ENCODE measurements at places on chromosomes 13 and 19. TPM values are rescaled to one million over a fixed set of nuclear protein-coding genes. Genes with fewer than 3 reads are reported as not detected.
A peak's percentile ranks its signal among the peaks of the same experiment; 100 is the strongest.

GRCh38 chr13:30440910-30441703 lies 18.8 kb downstream of the UBE2L5 start:
- no peak for DNase-seq

- DNase-seq: no peak
Measured at GRCh38 chr13:103656311-103656710, 590.1 kb upstream of the SLC10A2 start.

- DNase-seq: no peak
Measured at GRCh38 chr13:44271915-44272341, 101.7 kb upstream of the SERP2 start.

FEM1A gene
- 4.6 TPM for polyA plus RNA-seq

GRCh38 chr13:27617881-27618321 lies 2.4 kb downstream of the LNX2 start:
- no peak for DNase-seq

GRCh38 chr13:109468123-109468522 lies 318.3 kb downstream of the IRS2 start:
- DNase-seq: no peak

- no peak for DNase-seq
Measured at GRCh38 chr13:22091222-22091970, 420.5 kb downstream of the FGF9 start.

DNA sequence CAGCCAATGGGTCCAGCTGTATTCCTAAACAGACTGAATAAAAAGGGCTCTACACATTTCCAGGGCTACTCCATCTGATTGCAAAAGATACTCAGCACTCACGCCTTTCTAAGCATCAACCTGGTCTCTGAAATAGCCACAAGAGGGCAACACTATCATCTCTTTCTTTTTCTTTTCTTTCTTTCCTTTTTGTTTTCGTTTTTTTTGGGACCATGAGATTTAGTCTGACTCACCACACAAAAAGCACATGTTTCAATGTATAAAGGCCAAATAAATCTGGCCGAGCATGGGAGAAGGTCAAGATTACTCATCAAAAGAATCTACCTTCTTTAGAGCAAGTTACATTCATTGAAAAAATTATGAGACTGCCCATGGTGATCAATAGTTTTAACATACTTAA lies 805.6 kb upstream of the ARGLU1 start:
- DNase-seq: peak; percentile 61

DNA sequence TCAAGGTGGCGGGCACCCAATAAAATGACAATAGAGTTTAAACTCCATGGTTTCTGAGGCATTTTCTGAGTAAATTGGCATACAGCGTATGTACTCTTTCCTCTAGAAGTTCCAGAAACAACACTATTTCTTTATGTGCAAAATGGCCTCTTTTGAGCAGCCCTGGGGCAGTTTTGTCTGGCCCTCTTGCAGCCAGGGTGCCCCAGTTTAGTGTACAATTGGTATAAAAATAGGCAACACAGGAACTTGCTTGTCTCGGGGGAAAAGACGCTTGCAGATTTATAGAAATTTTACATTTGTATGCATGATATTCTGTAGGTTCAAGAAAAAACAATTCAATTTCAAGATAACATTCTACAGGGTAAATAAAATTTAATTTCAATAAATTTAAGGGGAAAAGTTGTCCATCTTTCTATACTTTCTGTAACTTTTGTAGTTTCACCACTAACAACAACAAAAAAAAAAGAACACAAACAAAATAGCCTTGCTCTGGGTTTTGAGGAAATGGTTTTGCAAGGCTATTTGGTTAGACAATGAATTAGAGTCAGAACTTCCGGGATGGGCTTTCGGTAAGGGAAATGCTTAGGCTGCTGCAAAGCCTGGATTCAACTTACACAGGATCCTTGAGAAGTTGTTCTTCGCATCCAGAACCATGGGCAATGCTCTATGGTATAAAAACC lies 45.3 kb downstream of the LRCH1 start:
- DNase-seq: no peak

GRCh38 chr13:41085961-41086585 lies 24.8 kb downstream of the WBP4 start:
- no peak for DNase-seq

F10 gene
- 6.8 TPM for polyA plus RNA-seq

- peak; percentile 63 for DNase-seq
Measured at GRCh38 chr13:37481011-37481884, 117.3 kb downstream of the POSTN start.

Data from kidney (tissue), 22 donors.